Stimulated activated CD4-positive, alpha-beta T cell treated with anti-CD3 and anti-CD28 coated beads, Interleukin-1b, Interleukin-23, amount 100 ng/mL, for 1 hour (primary cell): ENCODE measurements at places on chromosomes 2 and 18.

- no peak for DNase-seq
These were observed 63.2 kb downstream of the ZEB2 start for GRCh38 chr2:144456680-144457079.

DNA sequence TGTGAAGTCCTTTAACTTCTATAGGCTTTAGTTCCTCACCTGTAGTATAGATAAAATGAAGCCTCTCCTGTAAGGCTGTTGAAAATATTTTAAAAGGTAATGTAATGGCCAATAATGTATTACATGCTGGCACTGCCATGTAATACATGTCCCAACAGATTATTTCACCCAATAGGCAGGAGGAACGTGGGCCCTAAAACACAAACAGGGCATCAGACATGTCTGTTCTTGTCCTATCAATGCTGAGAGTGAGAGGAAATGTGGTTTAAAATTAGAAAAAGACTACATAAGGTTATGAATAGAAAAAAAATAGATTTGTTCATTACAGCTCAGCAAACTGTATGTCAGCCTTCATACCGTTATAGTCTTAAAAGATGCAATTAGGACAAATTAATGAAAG is 492.7 kb upstream of the DDX18 start:
- no peak for DNase-seq

GRCh38 chr2:166765141-166765540 is 123.1 kb upstream of the XIRP2 start:
- DNase-seq, result no peak

- DNase-seq, result no peak
These were observed 145.9 kb downstream of the PIK3C3 start for GRCh38 chr18:42100911-42101310.

- DNase-seq, result no peak
These were observed 84.8 kb upstream of the TCF4 start for GRCh38 chr18:55672574-55673361.

DNA sequence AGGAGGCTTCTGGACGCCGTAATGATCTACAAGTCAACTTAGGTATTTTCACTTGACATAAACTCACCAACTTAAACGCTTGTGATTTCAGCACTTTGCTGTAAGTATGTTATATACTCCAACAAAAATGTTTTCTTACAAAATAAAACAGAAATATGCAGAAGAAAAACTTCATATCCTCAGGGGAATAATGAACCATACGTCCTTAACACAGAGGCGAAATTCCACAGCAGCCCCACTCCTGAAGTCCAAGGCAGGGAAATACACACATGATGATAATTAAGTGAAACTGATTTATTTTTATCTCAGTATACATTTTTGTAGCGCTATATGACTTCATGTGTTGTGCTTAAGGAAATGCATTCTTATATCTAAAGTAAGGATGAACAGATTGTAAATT is 335.4 kb upstream of the VWC2L start:
- DNase-seq, result no peak

DNA sequence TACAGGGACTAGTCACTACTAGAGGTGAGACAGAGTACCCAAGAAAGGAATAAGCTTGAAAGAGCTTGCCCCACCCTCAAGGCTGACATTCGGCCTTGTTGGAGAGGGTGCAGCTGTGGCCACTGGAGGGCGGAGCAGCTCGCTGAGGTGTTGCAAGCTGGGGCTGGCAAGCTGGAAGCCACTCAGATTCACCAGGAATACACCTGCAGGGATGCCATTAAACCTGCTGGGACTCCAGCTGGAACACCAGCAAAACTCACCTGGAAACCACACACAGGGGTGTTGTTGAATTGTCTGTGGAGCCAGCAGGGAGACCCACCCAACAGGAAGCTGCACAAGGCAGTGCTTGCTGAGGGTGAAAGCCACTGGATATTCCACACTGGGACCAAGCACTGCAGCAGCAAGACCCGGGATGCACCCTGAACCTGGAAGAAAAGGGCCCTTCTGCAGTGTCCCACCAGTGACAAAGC is 26.1 kb downstream of the KCTD18 start:
- DNase-seq, result no peak

- peak; percentile 20 for DNase-seq
These were observed 16.8 kb upstream of the ALPI start for GRCh38 chr2:232438951-232439757.

DNA sequence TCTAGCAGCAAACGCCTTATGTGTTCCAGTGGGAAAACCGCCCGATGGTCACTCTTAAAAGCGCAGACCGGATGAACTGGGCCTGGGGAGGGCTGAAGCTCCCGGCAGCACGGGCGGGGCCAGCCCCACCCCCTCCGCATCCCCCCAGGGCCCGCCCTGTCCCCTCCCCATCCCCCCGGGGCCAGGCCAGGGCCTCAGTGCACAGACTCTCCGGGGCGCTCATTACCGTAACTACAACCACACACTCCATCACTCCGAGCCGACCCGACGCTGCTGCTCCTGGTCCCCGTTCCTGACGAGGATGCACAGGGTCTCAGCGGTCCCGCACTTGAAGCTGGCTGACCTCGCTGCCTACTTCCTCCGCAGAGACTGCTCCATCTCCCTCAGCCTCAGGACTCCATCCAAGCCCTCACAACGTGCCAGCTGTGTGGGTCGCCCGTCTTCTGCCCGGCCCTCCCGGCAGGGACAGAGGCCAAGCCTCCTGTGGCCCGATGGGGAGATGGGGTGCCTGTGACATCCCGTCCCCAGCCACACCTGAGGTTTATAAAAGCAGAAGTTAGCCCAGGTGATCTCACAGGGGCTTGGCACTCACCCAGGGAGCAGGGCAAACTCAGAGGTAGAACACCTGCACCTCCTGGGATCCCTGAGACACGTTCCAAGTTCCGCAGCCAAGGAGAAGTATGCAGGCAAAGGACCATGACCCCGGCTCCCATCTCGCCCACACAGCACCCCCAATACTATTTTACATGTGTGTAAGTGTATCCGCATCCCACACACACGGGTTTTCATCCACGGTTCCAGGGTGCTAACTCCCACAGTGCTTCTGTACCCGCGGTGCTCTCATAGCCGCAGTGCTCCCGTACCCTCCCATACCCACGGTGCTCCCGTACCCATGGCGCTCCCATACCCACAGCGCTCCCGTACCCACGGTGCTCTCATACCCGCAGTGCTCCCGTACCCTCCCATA is 36.0 kb downstream of the SLC66A2 start:
- no peak for DNase-seq

GRCh38 chr2:194252127-194252526 is 1404.9 kb upstream of the SLC39A10 start:
- no peak for DNase-seq

DNA sequence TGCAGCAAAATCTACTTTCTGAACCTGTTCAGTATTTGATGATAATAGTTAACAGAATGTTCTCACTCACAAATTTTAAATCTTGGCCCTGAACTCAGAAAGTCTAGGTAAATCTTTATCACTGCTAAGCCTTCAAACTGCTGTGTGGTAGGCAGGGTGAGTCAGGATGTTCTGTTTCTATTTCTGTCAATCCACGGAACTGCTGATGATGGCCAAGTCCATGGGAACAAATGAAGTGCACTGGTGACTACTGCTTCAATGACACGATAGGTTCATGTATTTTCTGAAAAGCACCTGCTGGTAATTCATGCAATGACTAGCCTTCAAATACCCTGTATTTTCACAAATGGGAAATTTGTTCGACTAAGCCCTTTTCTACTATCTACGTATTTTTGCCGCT is 14.2 kb downstream of the NIFK start:
- no peak for DNase-seq

DNA sequence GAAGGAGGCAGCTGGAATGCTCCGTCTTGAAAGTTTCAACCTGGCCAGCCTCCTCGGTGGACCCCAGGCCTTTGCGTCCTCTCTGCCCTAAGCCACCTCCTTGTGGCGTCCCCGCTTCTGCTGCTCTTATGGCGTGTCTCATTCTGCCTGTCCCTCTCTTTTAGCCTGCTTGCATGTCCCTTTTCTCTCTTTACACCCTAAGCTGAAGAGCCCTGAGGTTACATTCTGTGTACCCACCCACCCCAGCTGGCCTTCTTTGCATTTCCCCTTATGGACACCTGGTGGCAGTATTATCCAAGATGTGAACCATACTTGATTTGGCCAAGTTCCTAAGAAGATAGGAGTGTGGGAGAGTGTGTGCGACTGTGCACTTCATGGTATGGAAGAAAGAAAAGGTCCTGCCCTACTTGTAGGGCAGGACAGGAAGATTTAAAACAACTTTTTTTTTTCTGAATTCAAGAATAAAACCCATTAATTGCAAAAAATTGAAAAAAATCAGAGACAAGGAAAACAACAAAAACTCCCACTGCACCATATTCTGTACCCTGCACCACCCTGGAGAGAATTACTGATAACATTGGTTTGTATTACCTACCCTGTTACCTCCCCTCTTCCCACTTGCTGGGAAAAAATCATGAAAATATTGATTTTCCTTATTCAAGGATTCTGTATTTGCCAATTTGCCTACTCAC is 77.4 kb downstream of the DYSF start:
- DNase-seq, result no peak

- no peak for DNase-seq
These were observed 55.9 kb downstream of the GRB14 start for GRCh38 chr2:164565359-164565758.

- no peak for DNase-seq
These were observed 42.2 kb downstream of the EMX1 start for GRCh38 chr2:72959554-72959953.

DNA sequence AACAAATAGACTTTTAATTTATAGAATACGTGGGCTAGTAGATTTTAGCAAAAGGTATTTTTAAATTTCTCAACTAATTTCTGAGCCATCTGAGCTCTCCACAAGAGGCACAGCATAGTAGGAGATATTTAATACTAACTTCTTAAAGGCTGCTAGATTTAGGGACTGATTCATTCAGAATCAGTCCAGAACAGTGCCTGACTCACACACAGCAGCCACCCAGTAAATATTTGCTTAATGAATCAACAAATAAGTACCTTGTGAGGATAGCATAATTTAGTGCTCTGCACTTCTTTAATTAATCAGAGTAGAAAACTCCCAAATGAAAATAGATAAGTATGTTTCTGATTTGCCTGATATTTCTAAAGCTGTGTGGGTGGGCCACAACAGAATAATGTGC is 35.6 kb upstream of the SYT4 start:
- no peak for DNase-seq

- DNase-seq, result no peak
These were observed 980 bp upstream of the PDE6D start for GRCh38 chr2:231781798-231782726.

DNA sequence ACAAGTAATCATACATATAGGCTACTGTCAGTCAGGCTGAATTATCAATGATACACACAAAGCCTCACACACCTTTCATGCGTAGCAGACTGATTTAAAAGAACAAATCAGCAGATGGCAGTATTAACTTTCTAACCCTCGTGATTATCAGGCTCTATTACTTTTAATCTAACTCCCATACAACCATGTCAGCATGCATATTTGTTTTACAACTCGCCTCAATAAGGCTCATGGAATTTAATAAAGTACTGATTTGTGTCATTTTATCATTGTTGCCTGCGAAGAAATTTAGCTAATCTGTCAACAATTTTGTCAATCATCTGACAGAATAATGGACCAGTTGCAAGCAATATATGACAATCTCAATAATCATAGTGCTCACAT is 82.8 kb downstream of the SLC25A12 start:
- DNase-seq, result no peak

DNA sequence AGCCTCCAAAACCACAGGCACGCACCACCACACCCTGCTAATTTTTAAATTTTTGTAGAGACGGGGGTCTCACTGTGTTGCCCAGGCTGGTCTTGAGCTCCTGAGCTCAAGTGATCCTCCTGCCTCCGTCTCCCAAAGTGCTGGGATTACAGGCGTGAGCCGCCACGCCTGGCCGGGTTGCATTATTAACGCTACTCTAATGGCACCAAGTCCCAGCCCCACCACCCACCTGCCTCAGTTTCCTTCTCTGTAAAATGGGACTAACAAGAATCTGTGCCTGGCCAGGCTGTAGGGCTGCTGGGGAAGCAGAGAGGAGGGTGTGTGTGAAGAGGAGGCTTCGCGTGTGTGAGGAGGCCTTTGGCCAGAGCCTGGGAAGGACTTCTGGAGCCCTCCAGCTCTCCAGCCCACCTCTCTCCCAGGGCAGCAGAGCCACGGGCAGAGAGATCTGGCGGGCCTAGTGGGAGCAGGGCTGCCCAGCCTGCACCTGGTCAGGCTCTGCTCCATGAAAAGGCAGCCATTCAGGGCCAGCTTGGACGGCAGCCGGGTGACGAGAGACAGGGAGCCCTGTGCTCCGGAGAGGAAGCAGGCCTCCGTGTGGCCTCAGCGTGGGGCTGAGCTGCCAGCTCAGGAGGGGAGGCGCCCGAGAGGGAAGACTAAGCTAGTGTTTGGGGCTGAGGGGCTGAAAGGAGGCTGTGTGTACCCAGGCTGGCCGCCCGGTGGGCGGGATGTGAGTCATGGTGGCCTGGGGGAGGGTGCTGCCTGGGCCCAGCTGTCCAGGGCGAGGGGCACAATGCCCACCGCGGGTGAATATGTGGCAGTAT is 7.4 kb upstream of the B3GNT7 start:
- DNase-seq, result no peak

DNA sequence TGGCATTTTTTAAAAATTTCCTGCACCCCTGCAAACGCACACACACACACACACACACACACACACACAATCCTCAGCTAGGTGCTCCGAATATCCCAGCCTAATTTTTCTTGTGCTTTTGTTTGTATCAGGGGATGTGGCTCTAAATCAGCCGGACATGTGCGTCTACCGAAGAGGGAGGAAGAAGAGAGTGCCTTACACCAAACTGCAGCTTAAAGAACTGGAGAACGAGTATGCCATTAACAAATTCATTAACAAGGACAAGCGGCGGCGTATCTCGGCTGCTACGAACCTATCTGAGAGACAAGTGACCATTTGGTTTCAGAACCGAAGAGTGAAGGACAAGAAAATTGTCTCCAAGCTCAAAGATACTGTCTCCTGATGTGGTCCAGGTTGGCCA is 1.8 kb downstream of the HOXD13 start:
- DNase-seq, result no peak

GRCh38 chr2:129881786-129882396 is 97.6 kb upstream of the RAB6C start:
- DNase-seq, result no peak

GRCh38 chr2:45938649-45939511 is 287.4 kb downstream of the PRKCE start:
- no peak for DNase-seq

GRCh38 chr2:207073412-207073800 is 92.3 kb downstream of the KLF7 start:
- DNase-seq, result no peak

DNA sequence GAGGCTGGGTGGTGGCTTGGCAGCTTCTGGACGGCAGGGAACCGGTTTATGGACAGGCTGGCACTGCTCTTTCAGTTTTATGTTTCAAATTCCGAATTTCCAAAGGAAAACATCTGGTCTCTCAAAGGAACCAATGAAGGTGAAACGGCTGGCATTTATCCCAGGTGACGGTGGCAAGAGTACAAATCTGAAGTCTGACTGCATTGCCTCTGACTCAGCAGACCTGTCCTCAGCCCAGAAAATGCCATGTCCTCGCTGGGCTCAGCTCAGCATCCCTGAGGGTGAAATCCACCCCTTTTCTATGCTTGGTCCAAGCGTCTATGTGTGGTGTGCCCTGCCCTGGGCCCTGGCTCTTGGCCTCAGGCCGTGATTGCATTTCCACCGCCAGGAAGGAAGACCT is 38.1 kb downstream of the NAPG start:
- no peak for DNase-seq

GRCh38 chr2:1039549-1039948 is 88.9 kb downstream of the SNTG2 start:
- DNase-seq, result no peak

GRCh38 chr2:169131587-169132512 is 62.5 kb downstream of the DHRS9 start:
- DNase-seq, result no peak
